GM20000 (cell line): ENCODE measurements at places on chromosomes 1 and 21.

GRCh38 chr1:169103480-169103893 lies 3.0 kb upstream of the ATP1B1 start:
- no peak for DNase-seq

DNA sequence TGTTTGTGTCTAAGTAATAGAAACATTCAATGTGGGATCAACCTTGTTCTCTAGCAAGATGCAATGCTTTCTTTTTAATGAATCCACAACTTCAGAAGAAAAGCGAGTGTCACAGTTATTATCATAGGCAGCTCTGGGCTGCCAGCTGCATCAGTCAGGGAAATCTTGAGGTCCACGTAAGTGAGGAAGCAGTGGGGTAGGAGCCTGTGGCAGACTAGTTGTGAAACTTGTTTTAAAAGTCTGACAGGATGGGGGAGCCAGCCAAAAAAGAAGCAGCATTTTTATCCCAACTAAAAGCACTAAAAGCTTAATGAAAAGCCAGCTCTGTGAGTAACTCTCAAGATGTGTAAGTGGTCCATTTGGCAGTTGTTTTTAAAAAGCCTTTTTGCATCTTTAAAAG lies 113.1 kb downstream of the ZNF326 start:
- no peak for DNase-seq

- peak; percentile 15 for DNase-seq
Measured at GRCh38 chr1:191695865-191696264, 462.4 kb upstream of the RGS18 start.

DNA sequence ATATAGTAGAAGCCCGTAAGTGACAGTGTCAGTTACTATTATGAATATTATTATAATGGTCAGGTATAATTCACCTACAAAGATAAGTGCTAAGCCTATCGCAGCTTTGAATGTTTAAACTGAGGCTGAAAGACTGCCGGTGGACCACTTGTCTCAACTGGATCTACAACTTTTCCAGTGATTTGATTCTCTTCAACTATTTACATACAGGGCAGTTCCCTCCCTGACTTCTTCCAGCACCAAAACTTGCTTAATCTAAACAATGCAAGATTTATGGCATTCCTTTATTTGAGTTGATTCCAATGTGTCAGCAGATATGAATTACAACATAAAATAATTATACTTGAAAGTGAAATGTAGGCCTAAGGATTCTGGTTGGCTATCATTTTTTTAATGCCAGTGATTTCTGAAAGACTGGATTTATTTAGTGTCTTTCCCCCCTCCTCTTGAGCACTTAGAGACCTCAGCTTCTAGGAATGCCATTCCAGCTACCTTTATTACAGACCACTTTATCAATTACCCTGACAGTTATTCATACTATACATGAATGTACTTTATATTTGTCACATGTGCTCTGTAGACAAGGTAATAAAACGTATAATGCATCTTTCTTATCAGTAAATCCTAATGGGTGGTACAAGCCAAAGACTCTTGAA lies 153.3 kb upstream of the C8B start:
- DNase-seq, result no peak

DNA sequence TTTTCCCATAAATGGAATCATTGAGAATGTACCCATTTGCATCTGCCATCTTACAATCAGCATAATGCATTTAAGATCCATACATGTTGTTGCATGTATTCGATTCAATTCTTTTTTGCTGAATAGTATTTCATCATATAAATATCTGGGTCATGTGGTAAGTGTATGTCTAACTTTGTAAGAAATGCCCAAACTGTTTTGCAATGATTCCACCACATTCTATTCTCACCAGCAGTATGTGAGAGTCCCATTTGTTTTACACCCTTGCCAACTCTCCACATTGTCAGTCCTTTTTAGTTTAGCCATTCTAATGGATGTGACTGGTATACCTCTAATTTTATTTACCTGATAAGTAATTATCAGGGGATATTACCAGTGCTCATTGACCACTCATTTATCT lies 115.8 kb upstream of the PBX1 start:
- DNase-seq, result no peak
